T-helper 1 cell (primary cell): ENCODE measurements at places on chromosomes 12 and 14.

- no peak for DNase-seq
Observed at GRCh38 chr14:38710881-38711280, 392.2 kb downstream of the SEC23A start.

DNA sequence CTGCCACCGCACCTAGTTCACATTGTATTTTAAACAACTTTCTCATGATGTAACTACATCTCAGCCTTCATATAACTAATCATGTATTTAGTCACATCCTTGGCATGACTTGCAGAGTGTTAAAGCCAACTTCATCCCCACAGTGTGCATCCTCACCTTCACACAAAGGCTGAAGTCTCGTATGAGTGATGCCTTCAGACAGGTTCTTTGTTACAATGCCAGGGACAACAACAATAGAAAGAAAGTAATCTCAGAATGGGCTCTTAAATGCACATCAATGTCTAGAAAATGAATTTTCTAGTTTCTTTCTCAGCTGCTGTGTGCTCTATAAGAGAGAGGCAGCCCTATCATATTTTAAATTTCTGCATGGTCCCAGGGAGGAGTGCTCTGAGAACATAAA is 221.3 kb downstream of the DIO2 start:
- DNase-seq, result no peak

DNA sequence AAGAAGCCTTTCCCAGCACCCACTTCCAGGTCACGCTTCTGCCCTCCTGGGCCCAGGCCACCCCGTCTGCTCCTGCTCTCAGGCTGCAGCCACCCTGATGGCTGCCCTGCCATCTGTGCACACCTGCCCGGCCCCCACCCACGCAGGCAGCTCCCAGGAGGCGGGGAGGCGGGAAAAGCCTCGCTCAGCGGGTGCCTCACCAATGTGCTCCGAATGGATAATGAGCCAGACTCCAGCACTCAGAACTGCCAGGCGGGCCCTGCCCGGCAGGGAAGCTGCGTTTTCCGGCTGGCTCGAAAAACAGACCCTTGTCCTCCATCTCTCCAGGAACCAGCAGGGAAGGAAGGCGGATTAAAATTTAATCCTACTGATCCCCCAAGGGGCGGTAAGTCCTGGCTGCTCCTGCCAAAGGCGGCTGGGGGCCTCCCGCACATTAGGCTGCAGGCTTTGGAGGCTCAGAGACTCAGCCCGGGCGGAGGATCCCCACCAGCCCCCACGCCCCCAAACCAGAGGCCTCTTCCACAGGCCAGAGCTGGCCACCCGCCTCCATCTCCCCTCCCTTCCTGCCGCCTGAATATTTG is 104.0 kb downstream of the NCOR2 start:
- DNase-seq, result no peak

GRCh38 chr14:32217301-32217700 is 14.2 kb upstream of the RNU6-8 start:
- DNase-seq, result no peak

DNA sequence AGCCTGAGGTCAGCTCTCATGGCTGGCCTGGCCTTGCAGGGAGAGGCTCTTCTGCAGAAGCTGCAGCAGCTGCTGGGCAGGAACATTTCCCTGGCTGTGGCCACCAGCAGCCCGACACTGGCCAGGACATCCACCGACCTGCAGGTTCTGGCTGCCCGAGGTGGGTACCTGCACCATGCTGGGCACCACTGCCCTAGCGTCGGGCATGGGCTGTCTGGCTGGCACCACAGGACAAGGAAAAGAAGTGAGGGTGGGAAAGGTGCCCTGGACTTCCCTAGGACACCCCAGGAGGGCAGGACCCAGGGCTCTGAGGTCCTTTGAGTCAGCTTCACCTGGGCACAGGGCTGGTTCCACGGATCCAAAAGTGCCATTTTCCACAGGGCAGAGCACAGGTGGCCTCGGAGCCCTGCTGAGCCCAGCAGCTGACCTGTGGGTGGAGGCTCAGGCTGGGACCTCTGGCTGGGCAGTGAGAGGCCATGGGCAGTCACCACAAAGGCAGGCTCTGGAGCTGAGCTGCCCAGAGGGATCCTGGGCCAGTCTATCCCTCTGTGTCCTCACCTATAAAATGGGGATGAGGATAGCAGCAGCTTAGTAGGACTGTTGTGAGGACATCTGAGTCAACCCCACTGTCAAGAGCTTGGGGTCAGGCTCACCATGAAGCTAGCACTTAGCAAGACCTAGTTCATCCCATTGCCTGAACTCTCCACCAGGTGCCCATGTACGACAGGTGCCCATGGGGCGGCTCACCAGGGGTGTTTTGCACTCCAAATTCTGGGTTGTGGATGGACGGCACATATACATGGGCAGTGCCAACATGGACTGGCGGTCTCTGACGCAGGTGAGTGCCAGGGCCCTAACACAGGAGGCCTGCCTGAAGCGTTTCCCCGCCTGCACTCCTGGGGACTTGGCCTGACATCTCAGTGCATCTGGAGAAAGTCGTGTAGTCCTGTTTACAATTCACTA is 4.9 kb downstream of the PLD4 start:
- no peak for DNase-seq

- no peak for DNase-seq
Observed at GRCh38 chr14:73289729-73290128, 52.4 kb downstream of the PAPLN start.

DNA sequence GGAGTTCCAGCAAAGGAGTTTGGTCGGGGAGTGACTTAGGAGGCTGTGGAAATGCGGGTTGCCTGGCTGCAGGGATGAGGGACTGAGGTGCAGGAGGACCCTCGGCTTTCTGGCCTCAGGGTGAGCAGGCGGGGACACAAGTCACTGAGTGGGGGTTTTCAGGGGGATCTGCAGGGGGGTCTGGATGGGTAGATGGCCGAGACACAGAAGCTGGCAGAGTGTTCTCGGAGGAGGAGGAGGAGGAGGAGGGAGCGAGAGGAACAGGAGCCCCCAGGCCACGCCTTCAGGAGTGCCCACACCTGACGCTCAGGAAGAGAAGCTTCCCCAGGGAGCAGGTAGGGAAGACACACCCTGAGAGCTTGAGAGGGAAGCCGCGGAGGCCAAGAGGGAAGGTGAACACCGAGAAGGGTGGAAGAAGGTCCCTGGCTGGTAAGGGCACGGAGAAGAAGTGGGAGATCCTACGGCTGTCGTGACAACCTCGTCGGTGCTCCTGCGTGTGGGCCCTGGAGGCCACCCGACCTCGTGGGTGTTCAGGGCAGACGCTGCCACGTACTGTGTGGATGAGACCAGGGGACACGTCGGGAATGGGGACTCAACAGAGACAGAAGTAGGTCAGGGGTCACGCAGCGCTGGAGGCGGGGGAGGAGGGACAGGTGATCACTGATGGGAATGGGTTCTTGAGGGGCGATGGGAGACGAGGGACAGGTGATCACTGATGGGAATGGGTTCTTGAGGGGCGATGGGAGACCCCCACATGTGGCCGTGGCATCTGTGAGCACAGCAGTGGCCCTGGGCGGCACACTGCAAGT is 109.4 kb downstream of the PIWIL1 start:
- no peak for DNase-seq

DNA sequence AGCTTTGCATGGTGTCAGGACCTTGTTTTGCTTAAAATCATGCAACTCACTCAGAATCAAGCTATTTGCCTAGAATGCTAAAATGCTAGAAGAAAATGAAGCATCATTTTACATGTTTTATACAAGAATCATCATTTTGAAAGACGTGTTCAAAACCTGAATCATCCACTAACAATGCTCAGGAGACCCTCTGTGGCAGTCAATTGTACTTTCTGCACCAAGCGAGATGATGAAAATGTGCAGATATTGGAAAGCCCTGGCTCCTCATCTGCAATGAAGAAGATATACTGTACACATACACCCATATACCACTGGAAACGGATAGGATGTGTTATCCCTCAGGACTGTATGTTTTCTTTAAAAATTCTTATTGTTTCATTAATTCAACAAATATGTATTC is 92.7 kb downstream of the DYRK2 start:
- DNase-seq, result no peak

- no peak for DNase-seq
Observed at GRCh38 chr14:20836668-20837338, 34.2 kb upstream of the RNASE1 start.

DNA sequence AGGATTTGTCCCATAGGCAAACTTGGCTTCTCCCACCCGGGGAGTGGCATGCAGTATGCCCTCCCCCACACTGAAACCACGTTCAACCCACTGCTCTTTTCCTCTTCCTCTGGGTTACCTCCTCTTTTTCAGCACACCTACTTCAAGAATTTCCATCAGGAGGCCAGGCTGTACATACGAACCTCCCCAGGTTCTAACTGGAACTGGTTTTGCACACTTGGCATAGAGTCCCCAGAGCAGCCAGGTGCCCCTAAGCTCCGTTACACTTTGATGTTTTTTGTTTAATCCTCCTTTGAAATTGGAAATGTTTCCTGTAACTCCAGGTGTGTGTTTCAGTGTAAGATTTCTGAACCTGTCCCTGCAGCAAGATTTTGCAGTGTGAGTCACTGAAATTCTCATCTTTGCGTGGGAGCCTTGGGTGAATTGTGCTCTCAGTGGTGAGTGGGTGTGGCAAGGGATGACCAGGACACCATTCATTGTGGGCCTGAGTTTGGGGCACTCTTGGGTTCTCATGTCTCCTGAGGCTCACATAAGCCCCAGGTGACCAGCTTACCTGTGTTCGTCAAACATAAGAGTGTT is 18.2 kb downstream of the CD9 start:
- DNase-seq, result no peak

DNA sequence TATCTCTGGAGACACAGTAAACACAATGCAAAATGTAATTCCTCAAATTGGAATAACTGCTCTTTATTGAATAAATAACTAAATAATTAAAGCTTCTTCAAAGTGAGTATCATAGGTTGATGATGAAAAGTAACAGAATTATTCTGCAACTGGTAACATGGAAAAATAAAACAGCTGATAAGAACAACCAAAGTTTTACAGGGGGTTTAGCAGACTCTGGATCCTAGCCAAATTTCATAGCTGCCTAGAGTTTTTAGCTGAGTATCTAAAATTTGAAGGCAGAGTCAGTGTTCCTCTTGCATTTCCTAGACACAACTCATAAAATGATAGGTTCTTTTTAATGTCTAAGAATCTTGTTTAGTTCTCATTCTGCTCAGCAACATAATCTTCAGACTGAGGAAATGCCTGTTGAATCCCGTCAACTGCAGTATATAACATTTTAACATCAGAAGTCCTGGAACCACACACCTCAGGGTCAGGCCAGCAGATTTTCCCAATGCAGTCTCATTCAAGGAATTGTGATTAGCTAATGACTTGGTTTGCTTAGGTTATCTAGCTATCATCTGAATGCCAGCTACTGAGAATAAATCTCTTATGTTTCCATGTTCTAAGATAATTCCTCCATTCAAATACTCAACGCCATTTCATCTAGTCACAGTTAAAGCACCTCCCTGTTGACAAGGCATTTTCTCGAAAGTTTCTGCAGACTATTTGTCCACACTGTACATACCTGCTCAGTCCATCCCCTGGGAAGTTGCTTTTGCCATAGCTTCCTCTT is 411.6 kb downstream of the BCAT1 start:
- no peak for DNase-seq

DNA sequence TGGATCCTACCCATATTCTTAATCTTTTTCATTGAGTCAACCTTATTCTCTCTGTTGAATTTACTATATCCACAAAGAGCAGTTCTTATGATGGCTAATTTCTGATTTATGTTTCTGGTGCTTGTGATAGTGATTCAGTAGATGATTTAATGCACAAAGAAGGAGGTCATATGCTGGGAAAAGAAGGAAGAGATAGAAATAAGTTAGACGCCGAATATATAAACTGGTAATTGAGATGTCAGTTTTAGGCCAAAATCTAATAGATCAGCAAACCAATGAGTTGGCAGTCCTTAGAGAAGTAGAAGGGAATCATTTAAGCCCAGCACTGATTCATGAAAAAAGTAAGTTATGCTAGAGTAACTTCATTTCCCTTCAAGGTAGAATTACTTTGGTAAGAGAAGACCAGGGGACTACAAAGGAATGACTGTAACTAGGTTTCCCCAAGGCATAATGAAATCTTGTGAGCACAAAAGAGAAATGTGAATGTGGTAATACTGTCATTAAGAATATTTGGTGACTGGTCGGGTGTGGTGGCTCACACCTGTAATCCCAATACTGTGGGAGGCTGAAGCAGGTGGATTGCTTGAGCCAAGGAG is 132.4 kb downstream of the TGFB3 start:
- DNase-seq, result no peak

DNA sequence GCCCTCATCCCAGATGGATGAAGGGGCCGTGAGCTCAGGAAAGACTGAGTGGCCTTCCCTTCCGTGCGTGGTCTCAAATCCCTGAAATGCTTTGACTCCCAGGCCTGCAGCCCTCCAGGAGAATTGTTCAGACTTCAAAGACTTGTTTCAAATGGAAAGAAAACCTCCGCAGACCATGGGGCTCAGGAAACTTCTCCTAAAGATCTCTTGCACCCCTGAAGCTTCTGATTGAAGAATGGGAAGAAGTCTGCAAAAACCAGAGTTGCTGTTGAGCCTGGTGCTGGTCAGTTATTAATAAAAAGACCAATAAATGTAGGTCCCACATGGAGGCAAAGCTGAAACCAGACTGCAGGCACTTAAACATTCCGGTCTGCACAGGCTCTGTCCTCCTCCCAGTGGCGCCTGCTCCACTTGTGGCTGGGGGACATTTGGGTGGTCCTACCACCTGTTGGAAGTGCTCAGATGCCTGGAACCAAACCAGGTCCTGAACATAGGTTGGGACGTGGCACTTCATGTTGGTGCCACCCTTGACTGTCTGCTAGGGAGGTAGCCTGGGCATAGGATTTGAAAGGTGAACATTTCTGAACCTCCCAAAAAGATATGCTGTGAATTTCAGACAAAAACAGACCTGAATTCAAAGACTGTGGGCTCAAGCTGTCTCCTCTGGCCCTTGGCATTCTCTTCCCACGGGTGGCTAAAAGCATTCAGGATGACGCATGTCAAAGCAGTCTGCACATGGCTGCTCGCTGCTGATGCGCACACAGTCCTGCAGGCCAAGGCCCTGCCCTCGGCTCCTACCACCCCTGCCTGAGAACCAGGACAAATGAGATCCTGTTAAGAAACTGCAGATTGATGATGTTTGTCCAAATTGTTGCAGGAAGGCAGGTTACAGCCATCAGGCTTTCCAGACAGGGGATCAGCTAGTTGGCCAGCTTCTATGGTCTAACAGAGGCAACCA is 36.2 kb upstream of the MEG3 start:
- DNase-seq, result no peak

DNA sequence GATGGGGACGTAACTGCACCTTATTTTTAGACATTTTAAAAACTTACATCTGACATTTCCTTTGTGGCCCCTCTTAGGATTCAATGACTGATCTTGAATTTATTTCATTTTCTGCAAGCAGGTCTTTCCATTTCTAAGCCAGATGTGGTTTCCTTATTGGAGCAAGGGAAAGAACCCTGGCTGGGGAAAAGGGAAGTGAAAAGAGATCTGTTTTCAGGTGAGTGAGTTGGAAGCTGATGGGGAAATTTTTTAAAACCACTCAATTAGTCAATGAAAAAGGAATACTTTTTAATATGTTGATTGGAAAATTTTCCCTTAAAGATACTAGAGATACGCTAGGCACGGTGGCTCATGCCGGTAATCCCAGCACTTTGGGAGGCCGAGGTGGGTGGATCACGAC is 2.6 kb downstream of the ZNF140 start:
- DNase-seq, result no peak

GRCh38 chr12:6112004-6112403 is 12.5 kb downstream of the VWF start:
- no peak for DNase-seq

GRCh38 chr14:76080025-76080424 is 71.7 kb upstream of the GPATCH2L start:
- DNase-seq, result no peak

GRCh38 chr12:49046129-49046895 is 14.3 kb downstream of the KMT2D start:
- no peak for DNase-seq
